ENCODE measurements at places on chromosomes 12 and 14.
A peak's percentile ranks its signal among the peaks of the same experiment; 100 is the strongest.

DNA sequence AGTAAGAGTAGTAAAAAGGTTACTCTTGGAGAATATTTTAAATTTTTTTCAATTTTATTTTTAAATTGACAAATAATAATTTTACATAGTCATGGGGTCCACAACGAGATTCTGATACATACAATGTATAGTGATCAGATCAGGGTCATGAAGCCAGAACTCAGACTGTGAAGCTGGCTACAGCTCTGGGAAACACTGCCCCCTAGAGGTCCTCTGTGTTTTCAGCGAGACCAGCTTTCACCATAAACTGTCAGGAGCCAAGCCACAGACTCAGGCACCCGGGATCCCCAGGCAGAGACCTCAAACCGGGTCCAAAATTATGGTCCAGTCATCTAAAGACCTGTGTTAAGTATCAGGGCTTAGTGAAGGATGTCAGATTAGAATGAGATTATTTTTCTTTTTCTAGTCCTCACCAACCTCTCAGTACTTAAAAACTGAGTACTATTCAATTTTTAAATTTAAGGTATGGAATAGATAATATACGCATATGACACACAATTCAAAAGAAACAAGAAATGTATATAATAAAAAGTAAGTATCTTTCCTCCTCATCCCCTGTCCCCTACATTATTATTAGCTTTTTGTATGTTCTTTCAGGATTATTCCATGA lies 397.1 kb downstream of the MDGA2 start:
- DNase-seq, result peak; percentile 6

DNA sequence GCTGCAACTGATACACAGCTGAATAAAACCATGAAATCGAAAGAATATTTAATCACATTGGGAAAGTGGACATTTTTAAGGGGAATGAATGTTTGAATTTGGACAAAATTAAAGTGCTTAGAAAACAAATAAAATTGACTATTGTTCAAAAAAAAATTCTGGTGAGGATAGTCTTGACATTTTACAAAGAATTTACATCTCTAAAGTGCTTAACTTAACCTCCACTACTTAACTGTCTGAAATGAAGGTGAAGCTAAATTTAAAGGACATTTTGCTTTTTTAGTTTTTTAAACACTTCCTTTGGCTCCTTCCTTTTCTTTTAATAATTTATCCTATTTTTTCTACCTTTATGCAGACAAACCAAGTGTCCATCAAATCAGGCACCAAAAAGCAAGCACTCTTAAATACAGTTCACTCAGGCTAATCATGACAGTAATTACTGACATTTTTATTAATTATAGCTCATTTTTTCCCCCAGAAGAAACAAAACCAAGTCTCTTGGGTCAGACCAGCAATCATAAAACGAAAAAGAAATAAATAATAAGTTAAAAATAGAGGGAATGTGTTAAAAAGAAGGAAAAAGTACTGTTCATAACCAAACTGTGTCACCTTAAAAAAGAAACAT lies 5.7 kb upstream of the CCND2 start:
- peak; percentile 52 for DNase-seq

DNA sequence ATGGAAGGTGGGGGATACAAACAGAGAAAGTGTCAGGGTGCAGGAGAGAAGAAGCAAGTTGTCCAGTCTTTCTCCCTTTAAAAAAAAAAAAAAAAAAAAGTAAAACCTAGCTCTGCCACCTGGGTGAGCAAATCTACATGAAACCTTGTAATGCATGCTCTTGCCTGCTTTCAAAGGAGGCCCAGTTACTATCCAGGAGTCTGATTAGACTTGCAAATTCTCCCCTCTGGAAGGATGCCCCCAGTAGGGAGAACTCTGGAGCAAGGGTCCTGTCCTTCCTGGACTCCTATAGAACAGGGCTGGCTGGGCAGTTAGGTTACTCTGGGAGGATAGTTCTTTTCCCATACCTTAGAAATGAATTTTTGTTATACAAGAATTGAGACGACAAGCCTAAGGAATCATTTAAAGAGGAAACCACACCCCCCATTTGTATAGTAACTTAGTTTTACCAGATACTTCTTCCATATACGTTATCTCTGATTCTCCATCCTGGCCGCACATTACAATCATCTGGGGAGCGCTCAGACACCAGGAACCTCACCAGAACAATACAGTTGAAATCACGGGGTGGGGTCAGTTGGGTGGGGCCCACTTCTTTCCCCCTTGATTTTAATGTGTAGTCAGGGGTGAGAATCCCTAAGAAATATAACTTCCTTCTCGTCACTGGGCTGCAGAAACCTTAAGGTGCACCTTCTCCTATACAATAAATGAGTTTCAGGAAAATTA lies 30.5 kb downstream of the RAB35 start:
- no peak for DNase-seq

DNA sequence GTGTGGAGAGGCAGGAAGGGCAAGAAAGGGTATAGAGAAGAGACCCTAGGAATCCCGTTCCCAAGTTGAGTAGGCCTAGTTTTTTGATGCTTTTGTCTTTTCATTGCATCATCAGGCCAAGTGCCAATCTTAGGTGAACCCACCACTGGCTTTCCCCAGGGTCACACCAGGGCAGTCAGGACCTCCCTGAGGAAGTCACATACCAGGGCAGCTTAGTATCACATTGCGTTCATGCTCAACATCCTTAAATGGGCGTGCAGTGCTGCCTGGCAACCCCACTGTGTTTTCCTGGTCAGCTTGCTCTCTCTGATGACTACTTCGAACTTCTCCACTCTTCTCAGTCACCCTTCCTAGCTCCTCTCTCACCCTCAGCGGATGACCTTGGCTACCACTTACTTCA lies 9.0 kb downstream of the ASIC1 start:
- no peak for DNase-seq

GRCh38 chr12:124915239-124916236 lies 1.1 kb upstream of the UBC start:
- DNase-seq, result no peak

- DNase-seq, result no peak
Observed at GRCh38 chr12:109995361-109995685, 845 bp downstream of the GIT2 start.

GRCh38 chr14:87575378-87575777 lies 417.6 kb downstream of the GALC start:
- DNase-seq, result no peak

GRCh38 chr12:67069451-67070306 lies 199.5 kb upstream of the CAND1 start:
- DNase-seq, result peak; percentile 61

- DNase-seq, result no peak
Observed at GRCh38 chr14:52051871-52052270, 17.0 kb downstream of the NID2 start.

DNA sequence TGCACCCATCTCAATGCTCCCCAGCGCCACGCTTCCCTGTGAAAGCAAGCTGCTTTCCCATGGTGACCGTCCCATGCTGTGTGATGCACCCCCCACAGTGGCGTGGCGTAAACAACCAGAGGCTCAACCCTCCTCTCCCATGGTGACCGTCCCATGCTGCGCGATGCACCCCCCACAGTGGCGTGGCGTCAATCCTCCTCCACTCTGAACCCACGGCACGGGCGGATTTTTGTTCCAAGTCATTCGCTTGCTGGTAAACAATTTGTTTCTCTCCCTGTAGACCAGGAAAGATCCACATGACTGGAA lies 8.9 kb downstream of the STX2 start:
- no peak for DNase-seq

- DNase-seq, result no peak
Observed at GRCh38 chr12:124779161-124780141, 84.2 kb downstream of the SCARB1 start.

DNA sequence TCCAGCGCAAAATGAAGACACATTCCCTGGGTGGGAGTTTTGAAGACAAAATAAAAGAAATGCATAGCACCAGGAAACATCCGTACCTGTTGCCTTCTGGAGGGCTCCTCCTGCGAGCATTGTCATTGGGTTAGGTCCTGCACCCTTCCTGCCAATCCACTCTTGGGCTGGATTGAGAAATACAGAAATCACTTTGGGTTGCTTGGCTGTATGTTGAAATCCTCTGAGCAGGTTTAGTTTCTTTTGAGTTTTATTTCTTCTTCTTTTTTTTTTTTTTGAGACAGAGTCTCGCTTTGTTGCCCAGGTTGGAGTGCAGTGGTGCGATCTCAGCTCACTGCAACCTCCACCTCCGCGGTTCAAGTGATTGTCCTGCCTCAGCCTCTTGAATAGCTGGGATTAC lies 67.6 kb downstream of the ARF6 start:
- no peak for DNase-seq
